ENCODE measurements at places on chromosomes 2 and 18. TPM values are rescaled to one million over a fixed set of nuclear protein-coding genes. Genes with fewer than 3 reads are reported as not detected.

Gene PPP1R1C
- polyA plus RNA-seq: not detected

Gene CXXC1
- polyA plus RNA-seq: 30.9 TPM

Gene PSMA8
- polyA plus RNA-seq: not detected

- no peak for DNase-seq
Measured at GRCh38 chr2:156317631-156318030, 14.9 kb downstream of the NR4A2 start.

DNA sequence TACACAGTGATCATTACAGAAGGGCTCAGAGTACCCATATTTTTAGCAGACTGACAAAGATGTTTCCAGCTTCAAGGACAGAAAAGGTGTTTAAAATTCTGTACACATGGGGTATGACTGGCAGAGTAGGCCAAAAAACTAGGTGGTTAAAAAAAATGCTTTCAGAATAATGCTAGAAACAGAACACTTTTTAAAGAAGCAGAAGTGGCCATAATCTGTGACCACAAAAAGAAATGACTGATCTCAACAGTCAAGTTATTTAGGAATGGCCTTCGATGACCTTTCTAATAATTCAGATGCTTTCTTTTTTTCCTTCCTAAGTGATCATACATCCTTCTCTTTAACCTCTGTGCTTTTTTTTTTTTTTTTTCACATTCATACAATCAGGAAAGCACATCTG lies 4.1 kb upstream of the AQP4 start:
- DNase-seq: no peak

GRCh38 chr2:102070058-102070642 lies 72.4 kb upstream of the IL1R1 start:
- DNase-seq: no peak

GRCh38 chr2:241123816-241124536 lies 21.9 kb upstream of the MTERF4 start:
- no peak for DNase-seq

DNA sequence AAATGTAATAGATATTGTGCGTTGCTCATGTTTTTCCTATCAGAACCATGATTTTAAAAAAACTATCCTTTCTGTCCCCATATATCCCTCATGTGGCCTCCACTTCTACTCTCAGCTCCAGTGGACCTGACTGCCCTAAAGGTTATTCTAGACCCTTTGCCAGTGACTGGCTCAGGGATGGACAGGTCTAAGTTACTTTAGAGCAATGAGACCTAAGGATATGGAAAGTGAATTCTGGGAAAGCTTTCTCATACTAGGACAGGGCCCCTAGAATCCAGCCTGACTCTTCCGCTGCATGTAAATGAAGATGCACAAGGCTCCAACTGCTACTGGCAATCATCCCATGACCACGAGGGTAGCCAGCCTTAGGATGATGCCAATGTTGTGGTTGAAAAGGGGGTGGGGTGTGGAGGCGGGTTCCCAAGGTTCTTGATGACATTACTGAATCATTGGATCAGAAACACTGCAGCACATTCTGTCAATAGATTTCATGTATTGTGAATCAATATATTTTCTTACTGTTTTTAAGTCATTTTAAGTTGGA lies 21.3 kb downstream of the C2orf69 start:
- no peak for DNase-seq

DNA sequence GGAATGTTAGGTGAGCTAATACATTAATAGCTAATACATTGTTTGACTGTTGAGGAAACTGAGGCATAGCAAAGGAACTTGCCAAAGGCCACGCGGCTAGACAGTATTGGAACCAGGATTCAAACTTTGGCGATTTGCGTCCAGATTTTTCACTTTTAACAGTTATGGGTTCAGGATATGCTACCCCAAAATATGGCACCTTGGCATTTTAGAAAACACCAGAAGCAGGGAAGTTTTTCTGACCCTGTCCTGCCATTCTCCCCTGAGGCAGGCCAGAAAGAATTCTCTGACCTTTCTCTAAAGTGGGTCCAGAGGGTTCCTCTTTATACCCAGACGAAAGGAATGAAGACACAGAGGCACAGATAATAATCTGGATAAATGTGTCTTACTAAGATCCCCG lies 166.9 kb downstream of the MYCN start:
- DNase-seq: no peak

DNA sequence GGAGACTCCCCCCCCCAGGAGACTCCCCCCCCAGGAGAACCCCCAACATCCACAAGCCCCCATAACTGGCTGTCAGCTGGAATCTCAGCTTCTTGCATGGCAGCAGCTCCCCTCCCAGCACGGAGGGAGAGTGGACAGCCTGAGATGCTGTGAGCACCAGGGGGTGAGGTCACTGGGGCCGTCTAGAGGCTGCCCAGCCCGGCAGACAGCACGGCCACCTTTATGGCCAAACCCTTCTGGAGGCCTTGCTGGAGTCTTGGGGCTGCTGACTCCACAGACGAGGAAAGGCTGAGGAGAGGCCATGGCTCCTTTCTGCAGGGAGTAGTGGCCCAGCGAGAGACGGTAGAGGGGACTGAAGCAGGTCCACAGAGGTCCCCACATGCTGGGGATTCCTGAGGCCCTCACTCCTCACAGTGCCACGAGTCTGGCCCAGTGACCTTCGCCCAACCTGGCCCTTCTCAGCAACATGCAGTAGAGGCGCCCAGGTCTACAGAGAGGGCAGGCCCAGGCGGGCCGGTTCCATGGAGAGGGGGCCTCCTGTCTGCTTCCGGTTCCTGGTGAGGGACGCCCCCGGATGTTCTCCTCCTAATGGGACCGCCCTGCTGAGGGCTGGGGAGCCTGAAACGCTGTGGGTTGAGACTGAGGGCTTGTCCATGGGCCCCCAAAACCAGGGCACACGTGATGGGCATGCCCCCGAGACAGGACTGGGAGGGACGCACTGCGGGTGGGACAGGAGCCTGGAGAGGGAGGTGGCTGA lies 122.6 kb upstream of the CTDP1 start:
- DNase-seq: no peak

Measured in CD14-positive monocyte (primary cell).